ENCODE measurements at places on chromosomes 12 and 14.

DNA sequence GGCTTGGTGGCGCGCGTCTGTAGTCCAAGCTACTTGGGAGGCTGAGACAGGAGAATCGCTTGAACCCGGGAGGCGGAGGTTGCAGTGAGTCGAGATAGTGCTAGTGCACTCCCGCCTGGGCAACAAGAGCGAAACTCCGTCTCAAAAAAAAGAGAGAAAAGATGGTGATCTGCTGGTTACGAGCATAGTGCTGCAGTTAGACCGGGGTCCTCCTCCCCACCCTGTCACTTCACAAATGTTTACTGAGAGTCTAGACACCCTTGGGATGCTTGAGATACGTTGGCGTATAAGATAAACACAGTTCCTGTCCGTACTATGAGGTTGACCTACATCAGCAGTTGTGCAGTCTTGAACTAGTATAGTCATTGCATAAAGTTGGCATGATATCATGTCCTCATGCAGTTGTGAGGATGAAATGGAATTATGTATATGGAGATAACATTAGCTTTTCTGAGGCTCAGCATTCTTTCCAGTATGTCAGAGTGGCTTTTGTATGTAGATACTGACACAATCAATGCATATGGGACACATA, 787 bp downstream of the ACAD10 start:
- DNase-seq: no peak

GRCh38 chr14:74302152-74302628, 544 bp downstream of the ABCD4 start:
- DNase-seq: no peak

DNA sequence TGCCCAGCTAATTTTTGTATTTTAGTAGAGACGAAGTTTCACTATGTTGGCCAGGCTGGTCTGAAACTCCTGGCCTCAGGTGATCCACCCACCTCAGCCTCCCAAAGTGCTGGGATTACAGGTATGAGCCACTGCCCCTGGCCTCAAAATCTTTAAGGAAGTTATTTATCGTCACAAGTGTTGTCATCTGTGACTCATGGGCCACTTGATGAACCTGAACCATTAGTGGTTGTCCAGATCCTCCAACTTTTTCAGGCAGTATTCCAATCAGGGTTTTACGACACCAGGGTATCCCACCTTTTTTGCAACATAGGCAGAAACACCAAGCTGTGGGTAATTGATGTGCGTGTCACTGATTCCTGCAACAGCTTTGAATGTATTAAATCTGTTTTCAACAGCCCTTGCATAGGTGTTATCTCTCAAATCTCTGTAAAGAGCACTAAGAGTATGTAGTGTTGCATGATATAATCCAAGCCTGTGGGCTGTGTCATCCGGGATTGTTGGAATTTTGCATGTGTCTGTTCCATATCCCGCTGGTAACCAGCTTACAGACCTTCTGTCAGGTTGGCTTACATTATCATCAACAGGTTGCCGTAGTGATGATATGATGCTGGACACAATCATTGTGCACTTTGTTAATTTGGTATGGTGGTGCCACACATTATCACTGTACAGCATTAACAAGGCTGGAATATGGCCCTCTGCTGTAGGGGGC, 79.3 kb upstream of the SCN8A start:
- no peak for DNase-seq

GRCh38 chr14:35229084-35229791, 62.9 kb upstream of the PSMA6 start:
- no peak for DNase-seq

GRCh38 chr14:93709249-93709648, 79.0 kb downstream of the PRIMA1 start:
- DNase-seq: no peak

DNA sequence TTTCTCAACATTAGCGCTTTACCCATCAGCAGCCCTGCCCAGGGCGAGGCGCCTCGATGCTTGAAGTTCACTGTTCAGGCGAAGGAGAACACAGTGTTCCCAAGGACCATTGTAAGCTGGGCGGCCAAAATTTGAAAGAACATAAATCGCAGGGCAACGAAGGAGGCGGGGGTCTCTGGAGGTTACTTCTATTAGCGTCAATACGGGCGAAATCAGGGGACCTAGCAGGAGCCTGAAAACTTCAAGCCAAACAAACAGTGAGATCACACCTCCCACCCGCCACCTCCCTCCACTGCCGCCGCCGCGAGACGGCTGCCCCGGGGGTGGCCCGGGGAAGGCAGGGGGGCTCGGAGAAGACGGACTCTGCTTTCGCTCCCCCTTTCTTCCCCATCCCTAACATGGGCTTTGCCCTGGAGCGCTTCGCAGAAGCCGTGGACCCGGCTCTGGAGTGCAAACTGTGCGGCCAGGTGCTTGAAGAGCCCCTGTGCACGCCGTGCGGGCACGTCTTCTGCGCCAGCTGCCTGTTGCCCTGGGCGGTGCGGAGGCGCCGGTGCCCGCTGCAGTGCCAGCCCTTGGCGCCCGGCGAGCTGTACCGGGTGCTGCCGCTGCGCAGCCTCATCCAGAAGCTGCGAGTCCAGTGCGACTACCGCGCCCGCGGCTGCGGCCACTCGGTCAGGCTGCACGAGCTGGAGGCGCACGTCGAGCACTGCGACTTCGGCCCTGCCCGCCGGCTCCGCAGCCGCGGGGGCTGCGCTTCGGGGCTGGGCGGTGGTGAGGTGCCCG, at the start of gene PDZRN4:
Gene PDZRN4, plus strand, starts transcription at position 263 of the 783 bp plus-strand sequence.
- no peak for DNase-seq

GRCh38 chr14:36870776-36871175, 209.1 kb downstream of the PAX9 start:
- DNase-seq: no peak

DNA sequence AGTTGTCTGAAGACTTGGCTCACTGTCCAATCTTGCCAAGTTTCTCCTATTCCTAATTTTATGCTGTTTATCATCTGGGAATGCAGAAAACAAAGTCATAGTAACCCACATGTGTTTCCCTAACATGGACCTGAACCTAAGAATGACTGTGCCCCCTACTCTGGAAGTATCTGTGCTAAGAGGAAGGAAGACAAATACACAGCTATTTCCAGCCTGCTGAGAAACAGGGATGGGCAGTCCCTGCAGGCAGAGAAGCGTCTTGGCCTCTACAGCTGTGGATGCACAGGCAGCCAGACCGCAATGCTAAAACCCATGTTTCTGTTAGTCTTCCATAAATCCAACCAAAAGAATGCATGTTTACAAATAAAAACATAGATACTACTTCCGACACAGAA, 56.2 kb downstream of the DUSP16 start:
- no peak for DNase-seq

GRCh38 chr12:78229591-78230101, 399.0 kb downstream of the NAV3 start:
- DNase-seq: no peak

GRCh38 chr12:30700216-30700900, 4.7 kb upstream of the IPO8 start:
- no peak for DNase-seq

- DNase-seq: no peak
These were observed 120.8 kb downstream of the CHST11 start for GRCh38 chr12:104577581-104577981.

- DNase-seq: no peak
These were observed 52.6 kb downstream of the FZD10 start for GRCh38 chr12:130214686-130215395.

DNA sequence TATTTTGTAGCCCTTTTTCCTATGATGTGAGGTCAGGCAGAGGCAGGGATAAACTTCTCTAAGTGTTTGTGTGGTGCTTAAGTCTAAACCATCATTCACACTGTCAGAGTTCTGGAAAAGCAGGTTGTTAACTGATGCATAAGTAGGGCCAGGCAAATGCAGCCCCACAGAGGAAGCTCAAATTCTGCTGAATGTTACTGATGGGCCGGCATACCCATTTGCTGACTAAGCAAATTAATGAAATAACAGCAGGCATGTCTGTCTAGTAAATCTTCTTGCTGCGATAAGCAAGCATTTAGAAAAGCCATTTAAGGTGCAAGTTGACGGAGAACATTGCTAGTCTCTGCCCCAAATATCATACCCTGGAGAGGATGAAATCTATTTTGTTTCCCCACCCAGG, 523.2 kb upstream of the CCDC196 start:
- no peak for DNase-seq

DNA sequence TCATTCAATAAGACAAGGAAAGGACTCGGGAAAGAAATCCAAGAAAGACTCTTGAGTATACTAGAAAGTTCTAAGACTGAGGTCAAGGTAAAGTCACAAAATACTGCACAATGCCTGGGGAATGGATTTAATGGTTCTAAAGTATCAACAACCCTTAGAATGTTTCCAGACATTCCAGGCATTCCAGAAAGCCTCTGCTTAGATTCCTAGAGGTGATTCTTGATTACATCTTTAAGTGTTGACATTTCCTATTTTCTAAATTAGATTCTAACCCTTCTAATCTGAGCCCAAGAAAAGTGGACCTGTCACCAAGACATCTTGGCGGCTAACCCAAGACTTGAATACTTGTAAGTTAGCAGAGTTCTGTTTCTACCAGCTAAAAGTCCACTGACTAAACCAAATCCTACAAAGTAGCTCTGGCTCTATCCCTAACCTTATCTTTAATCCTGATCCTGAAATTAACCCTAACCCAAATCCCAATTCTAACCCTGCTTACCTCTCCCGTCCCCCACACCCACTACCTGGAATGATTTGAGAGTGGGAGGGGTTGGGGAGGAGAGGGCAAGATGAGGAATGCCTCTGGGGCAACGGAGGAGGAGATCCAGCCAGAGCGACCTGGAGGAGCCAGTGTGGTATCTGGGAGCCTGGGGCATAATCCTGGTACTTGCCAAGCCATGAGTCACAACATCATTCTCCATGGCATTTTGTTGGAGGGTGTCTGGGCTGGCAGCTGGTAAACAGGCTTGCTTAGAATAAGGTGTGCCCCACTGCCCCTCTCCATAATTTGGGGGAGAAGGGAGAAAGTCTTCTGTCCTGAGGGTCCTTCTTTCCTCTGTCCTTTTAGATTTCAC, 93.4 kb upstream of the HOXC13 start:
- DNase-seq: peak; percentile 16

GRCh38 chr12:123049398-123050240, 69.1 kb downstream of the ARL6IP4 start:
- DNase-seq: no peak

Measured in epithelial cell of proximal tubule (primary cell).